ENCODE measurements at places on chromosomes 3 and 15. TPM values are rescaled to one million over a fixed set of nuclear protein-coding genes. Genes with fewer than 3 reads are reported as not detected.

GRCh38 chr3:151290673-151291072, 12.3 kb upstream of the P2RY14 start:
- DNase-seq = peak; percentile 79

DNA sequence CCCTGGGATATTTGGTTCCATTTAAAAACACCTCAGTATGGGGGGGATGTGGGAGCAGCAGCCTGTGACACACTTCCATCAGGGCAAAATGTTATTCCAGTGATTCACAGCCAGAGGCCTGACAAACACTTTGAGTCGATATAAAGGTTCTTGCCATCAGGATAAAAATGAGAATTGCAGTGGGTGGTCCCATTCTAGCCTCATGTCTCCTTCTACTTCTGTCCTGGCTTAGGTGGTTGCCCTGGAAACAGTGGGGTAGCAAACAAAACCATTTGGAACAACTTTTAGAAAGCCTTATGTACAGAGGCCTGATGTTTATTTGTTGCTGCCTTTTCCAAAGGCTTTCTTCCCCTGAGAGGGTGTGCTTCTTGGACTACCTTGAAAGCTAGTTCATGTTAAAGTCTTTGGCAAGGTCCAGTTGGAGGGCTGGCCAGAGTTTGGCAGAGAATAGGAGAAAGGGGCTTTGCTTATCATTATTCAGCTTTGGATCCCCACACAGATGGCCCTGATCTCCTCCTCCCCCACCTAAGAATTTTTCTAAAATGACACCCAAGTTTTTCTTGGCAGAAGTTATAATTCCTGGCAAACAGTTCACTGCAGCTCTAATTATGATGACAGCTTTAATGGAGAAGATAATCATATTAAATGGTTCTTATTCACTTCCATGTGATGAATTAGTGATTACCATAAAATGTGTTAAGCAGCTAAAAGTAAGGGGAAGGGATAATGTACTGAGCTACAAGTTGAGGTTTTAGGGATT, 84.2 kb upstream of the ZNF280D start:
- no peak for DNase-seq

DNA sequence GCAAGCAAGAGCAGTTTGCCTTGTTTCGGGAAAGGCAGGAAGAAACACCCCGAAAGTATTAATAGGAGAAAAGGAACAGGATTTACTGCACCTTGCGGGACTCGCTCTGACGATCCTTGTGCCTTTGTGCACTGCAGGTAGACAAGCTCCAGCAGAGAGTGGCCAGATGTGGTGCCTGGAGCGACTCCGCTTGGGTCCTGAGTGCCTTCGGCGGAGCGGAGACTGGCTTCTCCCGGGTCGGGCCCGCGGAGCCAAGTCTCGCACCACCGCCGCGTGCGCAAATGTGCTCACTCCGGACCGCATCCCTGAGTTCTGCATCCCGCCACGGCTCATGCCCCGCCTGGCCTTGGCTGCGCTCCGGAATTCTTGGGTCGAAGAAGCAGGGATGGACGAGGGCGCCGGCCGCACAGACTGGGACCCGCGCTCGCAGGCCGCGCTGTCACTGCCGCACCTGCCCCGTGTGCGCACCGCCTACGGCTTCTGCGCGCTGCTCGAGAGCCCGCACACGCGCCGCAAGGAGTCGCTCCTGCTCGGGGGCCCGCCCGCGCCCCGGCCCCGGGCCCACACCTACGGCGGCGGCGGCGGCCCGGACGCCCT, 769 bp downstream of the C2CD4A start:
- no peak for DNase-seq

DNA sequence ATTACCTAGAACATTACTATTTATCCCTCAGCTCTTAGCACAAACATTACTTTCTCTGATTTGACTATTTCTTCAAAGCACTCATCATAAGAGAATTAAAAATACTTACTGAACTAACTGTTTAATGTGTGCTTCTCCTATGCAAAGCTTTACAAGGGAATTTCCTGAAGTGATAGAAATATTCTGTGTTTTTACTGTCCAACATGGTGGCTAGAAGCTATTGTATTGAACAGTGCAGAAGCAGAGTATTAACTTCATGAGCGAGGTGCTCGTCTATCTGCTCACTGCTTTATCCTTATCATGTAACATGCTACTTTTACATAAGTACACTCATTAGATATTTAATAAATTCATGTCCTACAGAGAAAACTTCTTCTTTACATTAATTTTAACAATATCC, 239.1 kb downstream of the ISL2 start:
- no peak for DNase-seq

DNA sequence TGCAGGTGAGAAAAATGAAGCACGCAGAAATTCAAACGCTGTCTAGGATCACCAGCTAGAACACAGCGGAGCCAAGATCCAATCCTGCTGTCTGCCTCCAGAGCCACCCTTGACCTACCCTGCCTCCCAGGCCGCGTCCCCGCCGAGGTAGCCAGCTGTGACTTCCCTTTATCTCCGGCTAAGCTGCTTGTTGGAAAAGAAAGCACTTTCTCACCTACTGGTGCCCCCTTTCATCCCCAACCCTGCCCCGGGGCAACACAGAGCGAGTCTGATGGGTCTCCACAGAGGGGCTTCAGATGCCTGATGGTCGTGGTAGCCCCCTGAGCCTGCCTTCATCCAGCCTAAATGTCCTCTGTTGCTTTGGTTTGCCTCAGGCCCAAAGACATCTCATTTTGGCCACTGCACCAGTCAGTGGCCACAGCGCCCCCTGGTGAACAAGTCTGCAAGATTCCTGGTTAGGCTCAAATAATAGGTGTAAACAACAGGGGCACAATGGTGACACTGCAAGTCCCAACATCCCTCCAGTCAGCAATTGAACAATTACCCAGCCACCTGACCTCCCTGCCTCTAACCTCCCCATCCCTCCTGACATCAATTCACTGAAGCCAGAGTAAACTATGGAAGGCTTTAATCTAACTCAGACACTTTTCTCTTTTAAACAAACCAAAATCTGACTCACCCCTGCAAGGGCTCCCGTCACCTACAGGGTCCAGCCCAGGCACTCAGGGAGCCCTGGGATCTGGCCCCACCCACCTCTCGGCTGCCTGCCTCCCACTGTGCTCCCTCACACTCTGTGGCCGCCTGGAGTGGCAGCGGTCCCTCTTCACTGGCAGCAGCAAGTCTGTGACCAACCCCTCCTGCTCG, 27.3 kb upstream of the BCL2L10 start:
- DNase-seq = peak; percentile 84

GRCh38 chr15:90885432-90886290, 1.4 kb downstream of the FES start:
- peak; percentile 92 for DNase-seq

GRCh38 chr3:61522060-61522459, 39.3 kb upstream of the PTPRG start:
- DNase-seq = no peak

DNA sequence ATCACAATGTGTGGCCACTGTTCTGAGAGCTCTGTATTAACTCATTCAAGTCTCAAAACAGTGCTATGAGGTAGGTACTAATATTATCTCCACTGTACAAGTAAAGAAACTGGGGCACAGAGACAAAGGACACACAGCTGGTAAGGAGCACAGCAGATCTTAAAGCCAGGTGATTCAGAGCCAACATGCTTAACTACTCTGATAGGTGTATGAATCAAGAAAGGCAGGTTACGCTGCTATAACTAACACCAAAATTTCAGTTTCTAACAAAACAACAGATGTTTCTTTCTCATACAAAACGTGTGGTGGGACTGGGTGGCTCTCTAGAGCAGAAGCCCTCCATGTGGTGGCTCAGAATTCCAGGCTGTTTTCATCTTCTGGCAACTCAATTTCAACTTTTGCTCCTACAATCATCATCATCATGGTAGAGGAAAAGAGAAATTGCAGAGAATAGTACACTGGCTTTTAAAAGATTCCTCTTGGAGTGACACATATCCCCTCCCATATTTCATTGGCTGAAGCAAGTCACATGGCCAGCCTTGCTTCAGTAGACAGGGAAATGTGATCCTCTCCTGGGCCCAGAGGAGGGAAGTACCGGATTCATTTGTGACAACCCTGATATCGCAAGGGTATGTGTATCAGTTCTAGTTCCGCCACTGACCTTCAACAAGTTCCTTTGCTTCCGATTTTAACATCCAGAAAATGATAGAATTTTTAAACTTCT, 126.2 kb upstream of the PTX3 start:
- no peak for DNase-seq

- peak; percentile 88 for DNase-seq
Measured at GRCh38 chr15:71780115-71780976, 30.0 kb upstream of the NR2E3 start.

GRCh38 chr15:96330064-96330449, 443 bp upstream of the NR2F2 start:
- DNase-seq = no peak

DNA sequence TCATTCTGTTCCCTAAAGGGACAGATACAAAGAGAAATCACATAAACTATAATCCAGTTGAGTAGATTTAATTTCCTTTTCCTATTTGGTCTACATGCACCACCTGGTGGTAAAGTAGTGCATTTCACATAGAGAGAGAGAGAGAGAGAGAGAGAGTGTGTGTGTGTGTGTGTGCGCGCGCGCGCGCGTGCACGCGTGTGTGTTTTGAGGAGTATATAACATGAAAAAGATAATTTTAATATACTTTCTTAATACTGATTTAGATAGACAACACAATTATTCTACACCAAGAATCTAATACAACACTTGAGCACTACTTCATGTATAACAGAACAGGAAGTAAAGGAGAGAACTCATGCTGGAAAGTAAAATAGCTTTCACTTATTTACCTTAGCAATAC, 1.1 kb upstream of the FGF7 start:
- DNase-seq = peak; percentile 90

- DNase-seq = no peak
Measured at GRCh38 chr3:100486808-100487207, 5.6 kb upstream of the TMEM45A start.

GRCh38 chr15:101088271-101088670, 163.6 kb downstream of the CHSY1 start:
- DNase-seq = no peak

GRCh38 chr3:183148056-183148455, 14.5 kb downstream of the LAMP3 start:
- no peak for DNase-seq

DNA sequence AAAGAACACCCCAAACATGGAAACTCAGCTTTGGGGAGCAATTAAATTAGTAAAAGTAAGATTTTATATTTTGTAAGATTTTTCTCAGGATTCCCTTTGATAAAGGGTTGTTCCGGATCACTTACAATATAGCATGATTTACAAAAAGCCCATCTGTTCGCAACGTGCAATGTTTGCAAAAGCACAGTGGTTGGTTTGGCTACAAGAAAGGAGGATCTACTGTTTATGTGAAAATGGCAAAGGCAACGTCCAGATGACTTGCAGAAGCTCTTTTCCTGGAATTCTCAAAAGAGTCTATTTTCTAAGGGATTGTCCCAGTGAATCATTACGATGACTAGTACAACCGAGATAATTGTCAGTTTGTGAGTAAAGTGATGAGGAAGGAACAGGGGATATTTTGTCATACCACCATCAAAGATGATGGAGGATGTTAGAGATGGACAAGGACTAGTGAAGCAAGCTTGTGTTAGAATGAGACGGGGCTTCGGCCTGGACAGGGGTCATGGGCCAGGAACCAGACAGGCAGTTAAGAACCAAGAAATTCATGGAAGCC, 71.6 kb downstream of the CRYGS start:
- DNase-seq = no peak

SETMAR gene
- 16.9 TPM for total RNA-seq

SLC15A2 gene
- 17.3 TPM for total RNA-seq

LDHAL6B gene
- not detected for total RNA-seq

AP3B2 gene
- not detected for total RNA-seq

NR2E3 gene
- not detected for total RNA-seq

OR5K2 gene
- not detected for total RNA-seq

MAGEL2 gene
- not detected for total RNA-seq

NPAP1 gene
- total RNA-seq = not detected

SH3GL3 gene
- not detected for total RNA-seq

FAM43A gene
- total RNA-seq = 80.7 TPM

BDH1 gene
- total RNA-seq = 111 TPM

FAM240A gene
- not detected for total RNA-seq

NOX5 gene
- total RNA-seq = not detected
